ENCODE measurements at places on chromosomes 1 and 21.

DNA sequence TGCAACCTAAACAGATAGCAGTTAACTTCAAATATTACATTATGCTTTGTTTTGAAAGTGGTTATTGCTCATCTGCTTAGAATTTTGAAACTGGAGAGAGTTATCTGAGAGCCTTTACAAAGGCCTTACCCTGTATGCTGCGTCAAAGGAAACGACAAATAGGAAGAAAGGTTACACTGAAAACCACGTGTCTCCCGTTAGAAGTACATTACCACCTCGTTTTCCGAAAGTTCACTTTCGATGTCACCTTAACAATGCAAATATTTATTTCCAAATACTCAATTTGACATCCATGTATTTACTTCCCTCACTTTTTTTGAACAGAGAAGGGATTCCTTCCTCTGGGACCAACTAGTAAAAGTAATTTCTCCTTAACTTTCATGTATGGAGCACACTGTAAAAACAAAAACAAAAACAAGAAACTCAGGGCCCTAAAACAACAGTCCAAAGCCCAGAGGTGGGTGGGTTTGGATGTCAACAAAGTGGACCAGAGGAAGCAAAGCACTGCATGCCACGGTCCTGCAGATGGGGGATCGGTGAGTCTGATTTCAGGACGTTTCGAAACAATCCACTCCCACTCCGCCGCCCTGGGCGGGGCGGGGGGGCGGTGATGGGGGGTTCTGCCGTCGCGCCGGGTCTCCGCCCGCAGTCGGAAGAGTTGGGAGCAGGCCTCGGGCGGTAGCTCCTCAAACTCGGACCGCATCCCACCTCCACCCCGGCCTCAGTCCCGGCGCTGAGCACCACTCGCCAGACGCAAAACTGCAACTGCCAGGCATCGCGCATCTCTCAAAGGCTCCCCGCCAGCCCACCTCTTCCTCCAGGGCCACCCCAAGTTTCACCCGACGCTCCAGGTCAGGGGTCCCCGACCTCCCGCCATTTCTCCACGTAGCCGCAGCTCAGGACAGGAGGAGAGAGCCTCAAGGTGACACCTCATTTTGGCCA, 841 bp downstream of the ADSS2 start:
- peak; percentile 61 for DNase-seq

DNA sequence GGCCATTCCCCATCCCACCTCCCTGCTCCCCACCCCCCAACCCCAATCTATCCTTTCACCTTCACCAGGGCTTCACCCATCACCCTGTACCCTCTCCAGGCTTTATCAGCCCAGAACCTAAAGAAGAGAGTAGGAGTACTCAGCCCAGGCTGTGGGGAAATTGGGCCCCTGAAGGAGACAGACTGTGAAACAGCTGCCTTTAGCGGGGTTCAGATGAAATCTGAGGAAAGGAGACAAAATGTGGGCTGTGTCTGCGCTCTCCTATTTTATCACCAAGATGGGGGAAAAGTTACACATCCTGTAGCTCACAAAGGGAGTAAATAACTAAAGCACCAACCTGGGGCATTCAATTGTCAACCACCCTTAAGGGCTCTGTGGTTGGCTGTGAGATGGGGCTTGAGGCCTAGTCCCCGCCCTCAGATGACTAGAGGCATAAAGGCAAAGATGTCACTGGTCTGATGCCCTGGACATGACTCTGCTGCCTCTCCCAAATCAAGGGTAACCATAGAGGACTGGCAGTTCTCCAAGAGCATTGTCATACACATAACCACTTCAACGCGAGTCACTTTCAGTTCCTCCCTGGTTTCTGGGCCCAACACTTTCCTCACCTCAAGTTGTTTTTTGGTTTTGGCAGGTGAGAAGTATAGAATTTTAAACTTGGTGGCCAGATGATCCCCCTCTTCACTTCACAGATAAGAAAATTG, 30.0 kb downstream of the SLC27A3 start:
- DNase-seq: peak; percentile 54

DNA sequence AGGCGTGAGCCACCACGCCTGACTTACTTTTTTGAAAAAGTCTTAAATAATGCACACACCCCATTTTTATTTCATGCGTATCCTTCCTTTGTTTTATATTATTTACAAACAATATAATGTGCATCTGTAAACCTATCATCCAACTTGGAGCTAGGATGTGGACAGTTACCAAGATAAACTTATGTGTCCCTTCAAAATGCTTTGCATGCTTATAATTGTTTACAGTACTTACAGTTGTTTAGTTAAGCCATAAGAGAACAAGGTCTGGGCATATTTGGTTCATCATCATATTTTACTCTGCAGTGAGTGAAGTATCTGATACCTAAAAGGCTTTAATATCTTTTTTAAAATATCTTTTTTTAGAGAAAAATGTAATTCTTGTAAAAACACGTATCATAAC, 16.1 kb upstream of the HMGN1 start:
- no peak for DNase-seq

- DNase-seq: no peak
Measured at GRCh38 chr1:18565321-18565720, 65.3 kb upstream of the PAX7 start.

DNA sequence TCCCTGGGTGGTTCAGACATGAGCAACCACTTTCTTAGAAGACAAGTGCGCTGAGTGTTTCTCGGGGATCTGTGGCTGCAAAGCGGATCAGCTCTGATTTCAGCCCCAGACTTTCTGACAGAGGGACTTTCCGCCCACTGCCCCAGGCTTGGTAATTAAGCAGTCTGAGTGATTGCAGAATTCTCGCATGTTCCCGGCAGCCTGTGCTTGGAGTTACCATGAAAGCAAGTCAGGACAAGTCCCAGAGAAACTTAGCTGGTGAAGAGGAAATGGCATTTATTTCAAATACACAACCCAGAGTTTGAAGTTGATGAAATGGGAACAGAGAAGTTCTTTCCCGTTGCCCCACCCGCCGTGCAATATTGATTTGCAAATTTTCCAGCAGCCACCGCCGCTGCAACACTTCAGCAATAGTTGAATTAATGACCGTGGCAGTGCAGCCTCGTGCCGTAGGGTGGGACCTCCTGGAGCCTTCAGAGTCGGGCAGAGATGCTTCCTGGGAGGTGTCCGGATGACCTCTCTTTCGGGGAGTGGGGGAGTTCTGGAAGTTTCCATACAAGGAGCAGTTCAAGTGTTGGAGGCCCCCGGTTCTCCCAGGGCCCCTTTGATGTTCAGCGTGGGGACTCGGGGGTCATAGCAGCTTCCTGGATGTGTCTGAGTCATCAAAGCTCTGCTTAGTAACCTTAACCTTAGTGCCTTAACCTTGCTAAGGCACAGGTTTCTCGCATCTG, 134.7 kb downstream of the KAZN start:
- DNase-seq: no peak

GRCh38 chr21:43609501-43610340, 49.6 kb downstream of the HSF2BP start:
- DNase-seq: no peak

DNA sequence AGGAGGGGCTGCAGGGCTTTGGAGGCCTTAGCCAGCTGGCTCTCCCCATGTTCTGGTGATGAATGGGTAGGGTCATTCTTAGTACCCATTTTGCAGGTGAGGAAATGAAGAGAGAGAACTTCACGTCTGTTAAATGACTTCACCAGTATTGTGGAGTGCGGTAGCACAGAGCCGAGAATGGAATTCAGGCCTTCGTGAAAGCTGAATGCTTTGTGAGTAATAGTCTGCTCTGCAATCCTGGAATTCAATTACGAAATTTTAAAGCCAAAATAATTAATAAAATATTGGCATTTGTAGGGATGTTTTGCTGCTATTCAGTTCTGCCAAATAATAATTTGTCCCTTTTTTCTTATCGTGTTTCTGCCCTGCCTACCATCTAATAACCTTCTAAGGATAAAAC, 197.7 kb downstream of the GREM2 start:
- DNase-seq: no peak

- no peak for DNase-seq
Measured at GRCh38 chr1:162388615-162389014, 7.1 kb downstream of the C1orf226 start.

DNA sequence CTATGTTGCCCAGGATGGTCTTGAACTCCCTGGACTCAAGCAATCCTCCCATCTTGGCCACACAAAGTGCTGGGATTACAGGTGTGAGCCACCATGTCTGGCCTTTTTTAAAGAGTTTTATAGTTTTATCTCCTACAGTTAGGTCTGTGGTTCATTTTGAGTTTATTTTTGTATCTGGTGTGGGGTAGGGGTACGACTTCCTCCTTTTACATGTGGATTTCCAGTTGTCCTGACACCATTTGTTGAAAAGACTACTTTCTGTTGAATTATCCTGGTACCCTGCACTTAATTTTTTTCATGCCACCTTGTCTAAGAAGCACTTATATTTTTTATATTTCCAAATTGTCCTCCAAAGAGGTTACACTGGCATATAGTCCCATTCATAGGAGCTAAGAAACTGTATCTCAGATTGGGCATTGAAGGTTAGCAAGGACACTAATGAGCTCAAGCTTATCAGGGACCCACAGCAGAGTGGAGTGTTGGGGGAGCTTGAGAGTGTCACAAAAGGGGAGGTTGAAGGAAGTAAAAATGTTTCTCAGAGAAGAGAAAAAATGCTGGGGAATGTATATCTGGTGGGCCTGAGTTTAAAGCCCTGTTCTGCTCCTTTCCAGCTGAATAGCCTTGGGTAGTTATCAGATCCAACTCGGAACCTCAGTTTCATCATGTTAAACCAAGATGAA, 23.4 kb upstream of the MEF2D start:
- DNase-seq: no peak

GRCh38 chr1:228060458-228061190, 21.9 kb upstream of the ARF1 start:
- no peak for DNase-seq

GRCh38 chr21:36454093-36454531, 25.8 kb downstream of the CLDN14 start:
- no peak for DNase-seq

- no peak for DNase-seq
Measured at GRCh38 chr1:34822202-34822601, 29.4 kb downstream of the GJA4 start.

DNA sequence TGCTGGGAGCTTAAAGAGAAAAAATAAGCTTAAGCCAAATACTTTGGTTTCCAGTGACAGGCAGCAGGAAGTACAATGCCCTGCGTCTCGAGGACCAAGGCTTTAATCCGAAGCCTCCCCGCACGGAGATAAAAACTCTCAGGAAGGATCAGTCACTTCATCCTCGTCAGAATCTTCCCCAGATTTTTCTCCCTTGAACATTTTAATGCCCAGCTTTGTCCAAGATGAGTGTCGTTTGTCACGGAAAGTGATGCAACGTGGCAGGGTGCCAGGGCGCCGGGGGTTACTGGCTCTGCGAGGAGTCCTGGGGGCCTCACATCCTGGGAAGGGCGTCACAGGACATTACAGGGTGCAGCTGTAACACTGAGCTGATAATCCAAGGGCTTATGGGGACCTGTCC, 25.2 kb upstream of the PCBP3 start:
- DNase-seq: no peak

Measured in stimulated activated CD4-positive, alpha-beta T cell treated with anti-CD3 and anti-CD28 coated beads, TNF-alpha, amount 100 ng/mL, for 24 hours (primary cell).